ENCODE measurements at places on chromosomes 3 and 15.

- no peak for DNase-seq
Observed at GRCh38 chr3:81829937-81830336, 68.5 kb upstream of the GBE1 start.

DNA sequence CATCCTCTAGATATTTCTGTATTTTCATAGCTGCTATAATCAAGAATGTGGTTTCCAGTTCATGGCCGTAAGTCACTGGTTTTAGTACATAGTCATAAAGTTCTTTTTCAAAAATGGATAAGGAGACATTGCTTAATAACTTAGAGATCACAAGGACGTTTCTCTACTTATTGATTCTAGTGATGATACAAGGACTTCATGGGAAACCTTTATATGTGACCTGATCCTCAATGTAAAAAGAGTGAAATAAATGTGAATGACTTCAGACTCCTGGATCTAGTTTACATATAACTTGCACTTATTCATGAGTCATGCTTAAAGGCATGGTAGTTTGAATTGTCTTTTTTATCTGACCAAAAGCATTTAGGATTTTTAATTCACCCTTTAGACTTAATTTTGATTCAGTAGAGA is 35.2 kb downstream of the TSC22D2 start:
- no peak for DNase-seq

- DNase-seq: no peak
Observed at GRCh38 chr15:26590676-26591075, 182.2 kb downstream of the GABRB3 start.

- DNase-seq: no peak
Observed at GRCh38 chr3:10426346-10427220, 78.8 kb downstream of the ATP2B2 start.

GRCh38 chr15:97143592-97144376 is 813.3 kb downstream of the NR2F2 start:
- DNase-seq: no peak

GRCh38 chr3:42505128-42505848 is 2.8 kb downstream of the VIPR1 start:
- DNase-seq: no peak

DNA sequence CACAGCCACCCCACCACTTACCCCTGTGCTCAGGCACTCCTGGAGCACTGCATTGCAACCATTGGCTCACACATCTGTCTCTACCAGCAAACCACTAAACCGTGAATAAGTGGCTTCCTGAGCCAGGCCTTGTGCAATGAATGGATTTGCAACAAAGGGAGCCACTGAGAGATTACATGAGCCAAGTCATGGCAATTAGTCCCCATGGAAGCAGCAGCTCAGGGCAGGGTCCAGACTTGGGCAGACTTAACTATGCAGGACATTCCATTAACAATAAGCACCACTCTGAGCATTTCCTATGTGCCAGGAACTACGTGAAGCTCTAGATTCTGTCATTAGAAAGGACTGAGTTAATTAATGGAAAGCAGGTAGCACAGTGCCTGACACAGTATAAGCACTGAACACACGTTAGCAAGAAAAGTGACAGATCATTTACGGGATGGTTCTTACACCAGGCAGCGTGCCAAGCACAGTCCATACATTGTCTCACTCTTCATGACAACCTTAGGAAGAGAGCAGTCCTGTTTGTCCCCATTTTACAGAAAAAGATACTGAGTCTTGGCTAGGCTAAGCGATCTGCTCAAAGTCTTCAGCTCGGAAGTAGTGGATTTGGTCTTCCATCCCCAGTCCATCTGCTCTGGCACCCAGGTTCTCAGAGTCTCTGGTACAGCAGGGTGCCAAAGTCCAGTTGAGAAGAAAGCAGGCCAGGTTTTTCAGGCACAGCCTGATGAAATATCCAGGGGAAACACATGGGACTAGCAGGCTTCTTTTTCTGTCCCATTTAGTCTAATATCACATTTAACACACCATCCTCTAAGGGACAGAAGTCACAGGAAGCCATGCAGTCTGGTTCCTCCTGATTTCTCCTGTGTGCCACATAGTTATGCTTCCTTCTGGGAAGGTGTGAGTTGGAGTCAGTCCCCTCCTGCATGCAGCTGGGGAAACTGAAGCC is 44.1 kb downstream of the LIPC start:
- no peak for DNase-seq

GRCh38 chr3:47283591-47284364 is 1.0 kb downstream of the KLHL18 start:
- DNase-seq: no peak

GRCh38 chr15:38627689-38628277 is 63.2 kb upstream of the RASGRP1 start:
- DNase-seq: no peak

- DNase-seq: no peak
Observed at GRCh38 chr15:38782156-38782555, 217.5 kb upstream of the RASGRP1 start.

DNA sequence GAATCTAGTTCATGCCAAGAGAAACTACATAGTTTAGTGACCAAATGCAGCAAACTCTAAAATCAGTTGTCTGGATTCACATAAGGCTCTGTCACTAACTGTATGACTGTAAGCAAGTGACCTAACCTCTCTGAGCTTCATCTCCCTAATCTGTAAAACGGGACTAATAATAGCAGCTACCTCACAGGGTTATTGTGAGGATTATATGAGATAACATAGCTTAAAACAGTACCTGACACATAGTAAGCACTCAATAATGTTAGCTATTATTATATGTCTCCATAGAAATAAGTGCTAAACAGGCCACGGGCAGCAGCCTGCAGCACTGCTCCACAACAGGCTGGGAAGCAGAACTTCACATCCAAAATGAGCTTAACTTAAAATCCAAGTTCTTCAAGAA is 30.2 kb downstream of the NPTN start:
- DNase-seq: no peak

- no peak for DNase-seq
Observed at GRCh38 chr3:187978433-187979011, 175.4 kb upstream of the LPP start.

DNA sequence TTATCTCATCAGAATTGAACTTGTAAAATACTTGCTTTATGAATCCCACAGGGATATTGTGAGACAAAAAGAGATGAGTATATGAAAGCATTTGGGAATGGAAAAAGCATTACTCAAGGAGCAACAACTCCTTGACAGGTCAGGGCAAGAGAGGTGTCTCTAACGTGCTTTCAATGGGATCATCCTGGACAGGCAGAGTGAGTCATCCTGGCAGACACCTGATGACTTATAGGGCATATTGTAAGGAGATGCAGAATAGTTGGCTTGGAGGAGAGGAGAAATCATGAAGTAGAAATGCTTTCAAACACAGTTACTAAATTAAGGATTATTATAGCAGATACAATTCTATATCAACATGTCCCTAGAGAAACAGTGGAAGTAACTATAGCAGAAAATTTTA is 71.9 kb upstream of the THSD4 start:
- no peak for DNase-seq

Data from SW 1271 (cell line).